ENCODE measurements at places on chromosomes 7 and 10. TPM values are rescaled to one million over a fixed set of nuclear protein-coding genes. Genes with fewer than 3 reads are reported as not detected.

Gene CALHM1
- total RNA-seq, result not detected

Gene CAMK2B
- 1.2 TPM for total RNA-seq

Gene FAM25G
- total RNA-seq, result not detected

Gene TMEM229A
- total RNA-seq, result not detected

Gene ODAD2
- 3.4 TPM for total RNA-seq

Gene EN2
- 2.3 TPM for total RNA-seq

Gene HTR5A
- total RNA-seq, result not detected

Gene EFCAB10
- total RNA-seq, result 0.18 TPM

Gene TYSND1
- 87.3 TPM for total RNA-seq

Gene RAB11FIP2
- 4.4 TPM for total RNA-seq

Gene LEP
- total RNA-seq, result not detected

Gene LDB3
- 0.04 TPM for total RNA-seq

Gene ANKRD22
- total RNA-seq, result 6.2 TPM

Gene NFE2L3
- total RNA-seq, result 45.2 TPM

Gene VPS50
- total RNA-seq, result 10.5 TPM

Gene TMEM176A
- not detected for total RNA-seq

Gene GNAI1
- total RNA-seq, result 16.9 TPM

Gene PRLHR
- total RNA-seq, result not detected

Gene AKR1C8
- not detected for total RNA-seq

Gene FKBP6
- not detected for total RNA-seq
